Central memory CD4-positive, alpha-beta T cell (primary cell): ENCODE measurements at places on chromosomes 6 and 20.

DNA sequence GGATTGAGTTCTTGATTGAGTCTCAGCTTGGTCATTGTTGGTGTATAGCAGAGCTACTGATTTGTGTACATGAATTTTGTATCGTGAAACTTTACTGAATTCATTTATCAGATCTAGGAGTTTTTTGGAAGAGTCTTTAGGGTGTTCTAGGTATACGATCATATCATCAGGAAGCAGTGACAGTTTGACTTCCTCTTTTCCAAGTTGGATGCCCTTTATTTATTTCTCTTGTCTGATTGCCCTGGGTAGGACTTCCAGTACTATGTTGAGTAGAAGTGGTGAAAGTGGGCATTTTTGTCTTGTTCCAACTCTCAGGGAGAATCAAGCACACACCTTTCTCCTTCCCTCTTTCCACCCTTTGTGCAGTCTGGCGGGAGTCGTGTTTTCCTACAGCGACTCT is 26.4 kb downstream of the RPP40 start:
- no peak for DNase-seq

DNA sequence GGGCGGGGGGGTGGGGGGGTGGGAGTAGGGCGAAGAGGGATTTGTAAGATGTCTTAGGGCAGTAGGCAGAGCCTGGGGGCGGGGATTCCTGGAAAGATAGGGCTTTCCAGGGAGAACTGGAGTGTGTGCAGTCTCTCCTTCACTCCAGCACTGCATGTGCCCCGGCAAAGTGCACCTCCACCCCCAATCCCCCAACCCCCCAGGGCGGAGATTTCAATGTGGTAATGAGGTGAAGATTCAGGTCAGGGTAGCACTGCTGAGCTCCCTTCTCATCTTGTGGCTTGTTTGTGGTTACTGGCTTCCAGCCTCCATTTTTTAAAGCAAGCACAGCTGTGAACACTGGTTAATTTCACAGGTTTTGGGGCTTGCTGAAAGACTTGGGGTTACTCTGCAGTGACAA is 5.9 kb downstream of the TMEM239 start:
- DNase-seq: peak; percentile 73

GRCh38 chr6:45998524-45998923 is 17.1 kb downstream of the CLIC5 start:
- DNase-seq: no peak

- DNase-seq: no peak
These were observed 149.4 kb downstream of the SMOC2 start for GRCh38 chr6:168590406-168590805.

DNA sequence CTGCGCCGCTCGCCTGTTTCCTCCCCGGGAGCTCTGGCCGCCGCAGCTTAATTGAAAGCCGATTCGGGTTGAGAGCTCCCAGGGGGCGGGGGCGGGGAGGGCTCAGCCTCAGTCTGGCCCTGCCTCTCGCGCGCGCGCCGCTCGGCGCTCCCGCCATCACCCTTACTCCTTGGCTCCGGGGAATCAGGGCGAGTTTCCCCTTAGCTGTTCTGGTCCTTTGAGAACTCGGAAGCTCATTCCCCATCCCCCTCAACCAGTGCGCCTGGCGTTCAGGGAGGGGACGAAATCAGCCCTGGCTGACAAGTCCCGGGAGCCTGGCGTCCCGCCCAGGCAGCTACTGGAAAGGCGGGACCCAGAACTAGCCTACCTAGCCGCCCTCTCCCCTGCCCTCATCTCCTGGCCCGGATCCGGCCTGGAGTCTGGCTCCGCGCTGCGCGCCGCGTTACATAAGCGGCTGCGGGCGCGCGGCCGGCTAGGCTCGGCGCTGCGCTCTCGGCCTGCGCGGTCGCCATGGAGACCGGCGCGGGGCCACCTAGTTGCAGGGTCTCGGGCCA is 2.8 kb downstream of the SLC12A5 start:
- no peak for DNase-seq

- no peak for DNase-seq
These were observed 117.1 kb upstream of the PREP start for GRCh38 chr6:105519954-105520353.
